ENCODE measurements at places on chromosomes 11 and 22.

- peak; percentile 71 for DNase-seq
These were observed 10.0 kb downstream of the PPM1F start for GRCh38 chr22:21942407-21943343.

DNA sequence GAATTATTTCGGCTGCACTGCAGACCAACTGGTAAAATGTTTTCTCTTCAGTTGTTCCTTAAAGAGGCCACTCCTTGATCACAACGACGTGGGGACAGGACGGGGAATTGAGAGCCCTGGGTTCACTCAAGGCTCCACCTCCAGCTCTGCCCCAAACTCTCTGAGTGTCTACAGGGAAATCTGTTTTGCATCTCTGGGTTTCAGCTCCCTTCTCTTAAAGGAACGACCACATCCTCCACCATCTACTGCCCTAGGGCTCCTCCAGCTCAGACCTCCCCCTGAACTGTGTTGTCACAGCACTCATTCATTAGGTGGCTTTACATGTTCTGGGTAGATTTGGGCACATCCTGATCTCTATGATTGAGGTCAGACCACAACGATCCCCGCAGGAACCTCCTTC, 5.1 kb upstream of the PPFIA1 start:
- no peak for DNase-seq

DNA sequence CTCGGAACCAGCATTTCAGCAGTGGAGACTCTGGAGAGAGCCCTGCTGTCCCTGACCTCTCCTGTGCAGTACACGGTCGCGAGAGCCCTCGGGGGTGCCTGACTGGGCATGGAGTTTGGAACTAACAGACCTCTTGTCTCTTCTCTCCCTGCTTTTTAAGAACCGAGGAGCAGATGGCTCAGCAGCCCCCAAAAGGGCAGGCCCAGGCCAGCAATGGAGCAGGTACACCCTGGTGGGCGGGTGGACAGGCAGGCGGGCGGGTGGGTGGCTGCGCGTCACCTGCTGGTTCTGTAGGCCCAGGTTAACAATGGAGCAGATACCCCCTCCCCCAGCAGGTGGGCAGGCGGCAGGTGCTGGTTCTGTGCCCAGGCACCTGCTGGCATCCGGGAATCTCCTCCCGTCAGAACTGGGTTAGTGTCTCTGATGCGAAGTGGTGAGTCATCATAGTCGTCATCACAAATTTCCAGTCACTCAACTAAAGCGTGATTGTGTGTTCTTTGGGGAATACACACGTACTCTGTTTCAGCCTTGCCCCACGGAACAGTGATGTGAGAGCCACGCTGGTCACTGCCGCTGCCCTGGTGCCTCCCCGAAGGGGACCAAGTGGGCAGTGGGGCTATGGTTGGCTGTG, 41.1 kb downstream of the GRAMD4 start:
- no peak for DNase-seq

- no peak for DNase-seq
These were observed 753.7 kb downstream of the NTM start for GRCh38 chr11:132123854-132124835.

- no peak for DNase-seq
These were observed 175.7 kb upstream of the PITPNB start for GRCh38 chr22:28094771-28095170.

- DNase-seq, result no peak
These were observed 6.1 kb downstream of the IFT27 start for GRCh38 chr22:36769541-36770512.

GRCh38 chr11:69617220-69617619, 23.7 kb upstream of the CCND1 start:
- DNase-seq, result no peak

DNA sequence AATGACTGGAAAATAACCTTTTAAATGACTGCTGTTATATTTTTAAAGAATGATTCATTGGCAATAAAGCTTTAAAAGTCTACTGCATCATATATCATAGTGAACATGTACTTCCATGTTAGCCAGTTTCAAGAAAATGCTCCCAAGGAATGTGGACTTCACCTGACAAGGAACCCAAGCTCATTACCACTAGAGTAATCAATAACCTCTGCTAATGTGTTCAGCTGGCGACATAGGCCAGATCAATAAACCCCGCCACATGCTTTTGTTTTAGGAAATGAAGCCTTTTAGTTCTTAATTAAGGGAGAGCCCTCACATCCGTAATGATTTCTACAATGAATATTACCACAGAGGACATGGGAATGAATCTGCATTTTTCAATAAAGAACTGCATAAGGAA, 1219.9 kb upstream of the CNTN5 start:
- no peak for DNase-seq

DNA sequence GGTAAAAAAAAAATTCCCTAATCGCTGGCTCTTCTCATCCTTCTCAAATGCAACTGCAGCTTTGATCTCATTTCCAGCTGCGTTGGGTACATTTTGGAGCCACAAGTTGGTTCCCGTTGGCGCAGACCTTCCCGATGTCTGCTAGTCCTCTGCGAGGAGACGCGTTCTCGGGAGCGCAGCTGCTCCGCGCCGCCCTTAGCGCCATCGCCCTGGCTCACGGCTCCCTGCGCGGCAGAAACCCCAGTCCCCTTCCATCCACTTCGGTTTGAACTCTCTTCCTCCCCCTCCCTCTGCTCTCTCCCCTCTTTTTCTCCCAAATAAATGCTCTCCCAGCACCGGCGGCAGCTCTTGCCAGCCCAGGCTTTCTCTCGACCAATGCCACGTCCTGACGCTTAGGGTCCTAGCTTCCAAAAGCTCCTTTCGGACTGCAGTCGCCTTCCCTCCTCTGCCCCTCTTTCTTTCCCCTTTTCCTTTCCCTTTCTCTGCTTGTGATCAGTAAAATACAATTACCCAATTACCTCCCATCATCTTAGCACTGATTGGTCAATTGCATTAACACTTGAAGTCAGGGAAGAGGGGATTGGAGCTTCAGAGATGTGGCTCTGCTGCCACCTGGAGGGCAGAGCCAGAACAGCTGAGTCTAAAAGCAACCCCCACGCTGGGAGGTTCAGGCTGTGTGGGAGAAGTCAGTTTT, 1165.7 kb downstream of the LRRC4C start:
- no peak for DNase-seq

DNA sequence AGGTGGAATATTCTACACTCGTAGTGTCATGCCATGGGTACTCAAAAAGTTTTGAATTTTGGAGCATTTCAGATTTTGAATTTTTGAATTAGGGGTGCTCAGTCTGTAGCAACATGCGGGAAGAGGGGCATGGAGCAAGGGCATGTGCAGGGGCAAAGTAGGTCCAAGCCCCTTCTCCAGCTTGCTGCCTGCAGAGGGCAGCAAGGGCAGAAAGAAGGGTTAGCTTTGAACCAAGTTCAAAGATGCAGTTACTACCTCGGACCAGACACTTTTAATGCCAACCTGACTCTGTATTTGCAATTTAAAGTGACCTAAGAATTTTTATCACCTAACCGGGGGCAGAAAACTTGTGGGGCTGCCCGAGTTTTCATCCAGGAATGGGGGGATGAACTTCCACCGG, 68.2 kb downstream of the CD82 start:
- no peak for DNase-seq

- DNase-seq, result no peak
These were observed 89.2 kb upstream of the CRTAM start for GRCh38 chr11:122749005-122749687.

DNA sequence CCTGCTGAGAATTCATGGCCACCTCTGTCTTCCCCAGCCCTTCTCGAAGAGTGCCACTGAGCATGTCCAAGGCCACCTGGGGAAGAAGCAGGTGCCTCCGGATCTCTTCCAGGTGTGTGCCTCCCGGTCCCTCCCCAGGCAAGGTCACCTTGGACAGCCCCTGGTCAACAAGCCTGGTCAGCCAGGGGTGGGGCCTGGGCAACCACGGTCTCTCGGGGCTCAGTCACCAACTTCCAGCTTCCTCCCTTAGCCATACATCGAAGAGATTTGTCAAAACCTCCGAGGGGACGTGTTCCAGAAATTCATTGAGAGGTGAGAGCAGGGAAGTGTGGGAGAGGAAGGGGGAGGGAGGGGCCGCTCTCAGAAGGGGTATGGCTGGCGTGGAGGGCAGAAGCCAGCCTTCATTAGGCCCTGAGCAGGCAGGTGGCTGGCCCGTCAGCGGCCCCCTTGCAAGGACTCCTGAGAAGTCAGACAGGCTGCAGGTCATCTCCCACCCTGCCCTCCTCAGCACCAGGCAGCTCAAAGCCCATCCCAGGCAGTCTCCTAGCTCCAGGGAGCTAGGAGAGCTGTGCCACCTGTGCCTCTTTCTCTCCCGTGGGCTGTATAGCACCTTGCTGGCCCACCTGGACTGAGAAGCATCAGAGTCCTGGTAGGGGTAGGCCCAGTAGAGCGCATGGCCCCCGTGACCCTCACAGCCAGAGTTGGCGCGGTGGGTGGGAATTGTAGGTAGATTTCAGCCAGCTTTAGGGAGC, 9.3 kb upstream of the ANKRD13D start:
- no peak for DNase-seq

DNA sequence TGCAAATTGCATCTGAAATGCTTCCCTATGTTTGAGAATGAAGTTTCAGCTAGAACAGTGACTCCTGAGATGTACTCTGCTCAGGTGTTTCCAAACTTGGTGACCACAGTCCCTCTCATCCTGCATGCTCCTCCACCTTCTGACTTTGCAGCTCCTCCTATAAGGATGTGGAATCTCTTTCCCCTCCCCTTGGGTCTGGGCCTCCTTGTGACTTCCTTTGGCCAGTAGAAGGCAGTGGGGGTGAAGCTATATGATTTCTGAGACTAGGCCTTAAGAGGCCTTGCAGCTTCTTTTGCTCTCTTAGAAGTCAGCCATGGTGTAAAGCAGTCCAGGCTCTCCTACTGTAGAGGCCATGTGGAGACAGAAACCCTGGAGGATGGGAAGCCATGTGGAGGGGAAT, 50.7 kb downstream of the CSF2RB start:
- DNase-seq, result no peak

DNA sequence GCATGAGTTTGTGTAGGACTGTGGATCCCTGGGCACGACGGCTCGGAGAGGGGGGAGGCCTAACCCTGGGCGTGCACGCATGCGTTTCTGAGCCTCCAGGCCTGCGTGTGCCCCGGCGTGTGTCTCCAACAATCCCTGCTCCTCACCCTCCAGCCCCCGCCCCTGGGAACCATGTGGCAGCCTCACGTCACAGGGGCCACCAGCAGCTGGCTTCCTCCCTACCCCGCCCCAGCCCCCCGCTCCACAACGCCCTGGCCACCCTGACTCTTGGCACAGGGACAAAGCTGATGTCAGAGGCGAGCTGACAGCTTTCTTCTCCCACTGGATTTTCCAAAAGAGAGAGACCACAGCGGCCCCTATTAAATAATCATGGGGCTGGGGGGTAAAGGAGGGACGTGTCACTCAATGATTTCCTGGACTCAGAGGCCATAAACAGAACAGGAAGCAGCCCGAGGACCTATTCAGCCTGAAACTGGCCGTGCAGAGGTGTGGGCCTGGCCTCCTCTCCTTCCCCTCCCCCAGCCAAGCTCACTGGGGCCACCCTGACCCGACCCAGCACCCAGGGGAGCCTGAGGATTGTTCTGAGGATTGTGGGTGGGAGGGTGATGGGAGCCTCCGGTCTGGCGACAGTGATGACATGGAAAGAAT, 6.8 kb upstream of the LIF start:
- no peak for DNase-seq

DNA sequence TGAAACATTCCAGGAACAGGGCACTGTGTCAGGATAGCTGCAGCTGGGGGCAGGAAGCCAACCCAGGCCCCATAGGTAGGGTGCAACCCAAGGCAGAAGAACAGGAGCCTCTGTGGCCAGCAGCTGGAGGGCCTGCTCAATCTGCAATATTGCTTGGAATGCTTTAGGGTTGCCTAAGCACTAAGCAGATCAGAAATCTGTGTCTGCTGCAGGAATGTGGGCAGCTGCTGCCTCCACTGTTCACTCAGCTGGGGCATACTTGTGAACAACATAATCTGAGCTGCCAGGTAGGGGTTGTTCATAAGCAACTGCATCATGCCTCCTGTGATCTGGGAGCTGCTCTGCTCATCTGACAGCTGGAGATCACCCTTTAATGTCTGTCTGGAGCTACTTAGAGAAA, 1.7 kb downstream of the UBQLNL start:
- DNase-seq, result no peak

- DNase-seq, result no peak
These were observed 2.0 kb upstream of the LAYN start for GRCh38 chr11:111538407-111539114.

GRCh38 chr11:4543561-4543960, 1.4 kb upstream of the OR52M1 start:
- DNase-seq, result no peak

DNA sequence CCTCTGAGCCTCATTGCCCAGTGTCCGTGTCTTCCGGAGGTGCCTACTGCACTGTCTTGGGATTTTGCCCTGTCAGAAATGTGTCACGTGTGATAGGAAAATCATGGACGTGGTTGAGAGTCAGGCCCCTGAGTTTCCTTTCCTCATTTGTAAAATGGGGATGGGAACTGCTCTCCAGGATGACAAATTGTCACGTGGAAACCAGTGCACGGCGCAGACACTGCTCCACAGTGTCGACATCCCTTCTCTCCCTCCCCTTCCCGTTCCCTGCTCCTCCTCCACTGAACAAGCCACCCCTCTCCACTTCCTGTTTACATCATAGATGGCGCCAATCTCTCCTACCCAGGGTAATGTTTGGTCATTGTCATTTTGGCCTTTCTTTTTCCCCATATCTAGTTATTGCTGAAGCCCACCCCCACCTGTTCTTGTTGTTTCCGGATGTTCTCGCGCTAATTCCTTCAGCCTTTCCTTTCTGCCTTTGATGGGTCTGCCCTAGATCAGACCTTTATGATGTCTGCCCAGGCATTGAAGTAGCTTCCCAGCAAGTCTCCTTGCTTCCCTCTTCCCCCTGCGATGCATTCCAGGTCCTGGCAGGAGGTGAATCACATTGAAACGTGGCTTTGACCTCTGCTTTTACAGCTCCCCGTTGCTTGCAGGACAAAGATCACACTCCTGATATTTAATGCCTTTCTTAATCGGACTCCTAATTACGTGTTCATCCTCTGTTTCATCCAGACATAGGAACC, 91.8 kb downstream of the TBC1D22A start:
- no peak for DNase-seq

GRCh38 chr11:24264868-24265267, 232.0 kb upstream of the LUZP2 start:
- no peak for DNase-seq

DNA sequence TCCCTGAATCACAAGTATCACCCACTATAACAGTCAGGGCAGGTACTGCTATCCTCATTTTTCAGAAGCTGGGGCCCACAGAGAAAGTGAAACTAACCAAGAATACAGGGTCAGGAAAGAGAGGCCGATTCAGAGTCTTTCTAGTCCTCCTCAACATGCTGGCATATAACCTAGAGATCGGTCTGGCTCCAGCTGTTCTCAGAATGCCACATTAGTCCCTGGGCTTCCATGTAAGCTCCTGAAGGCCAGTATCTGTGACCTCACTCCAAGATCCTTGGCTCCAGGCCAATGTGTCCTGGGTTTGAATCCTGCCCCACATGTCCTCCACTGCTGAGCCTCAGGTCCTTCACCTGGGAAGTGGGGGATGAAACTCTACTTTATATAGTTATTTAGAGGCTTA, 50.4 kb downstream of the TENM4 start:
- DNase-seq, result no peak

All from HS-27A (cell line).